ENCODE measurements at places on chromosomes 6 and 20. TPM values are rescaled to one million over a fixed set of nuclear protein-coding genes. Genes with fewer than 3 reads are reported as not detected.

The MICB gene
- total RNA-seq: 7.5 TPM

The PAX1 gene
- total RNA-seq: not detected

The FAM217A gene
- not detected for total RNA-seq

The C20orf96 gene
- 2.3 TPM for total RNA-seq

The KIF16B gene
- 3.1 TPM for total RNA-seq

The NMBR gene
- 0.33 TPM for total RNA-seq

The BPIFB2 gene
- total RNA-seq: not detected

The SEL1L2 gene
- total RNA-seq: not detected

The MACROD2 gene
- total RNA-seq: 0.49 TPM

The SLC17A9 gene
- 33.6 TPM for total RNA-seq

The GNMT gene
- not detected for total RNA-seq

The VNN1 gene
- total RNA-seq: not detected

The EFHC1 gene
- total RNA-seq: 24.6 TPM

The JAG1 gene
- 42.5 TPM for total RNA-seq

The EEF1A2 gene
- total RNA-seq: 12.5 TPM

The SMLR1 gene
- total RNA-seq: not detected

The EIF6 gene
- 244 TPM for total RNA-seq

The SLC35B2 gene
- total RNA-seq: 81.0 TPM

The PRND gene
- total RNA-seq: not detected
